ENCODE measurements at places on chromosomes 2 and 18.

GRCh38 chr2:224319750-224320149, 82.2 kb downstream of the FAM124B start:
- DNase-seq, result no peak

DNA sequence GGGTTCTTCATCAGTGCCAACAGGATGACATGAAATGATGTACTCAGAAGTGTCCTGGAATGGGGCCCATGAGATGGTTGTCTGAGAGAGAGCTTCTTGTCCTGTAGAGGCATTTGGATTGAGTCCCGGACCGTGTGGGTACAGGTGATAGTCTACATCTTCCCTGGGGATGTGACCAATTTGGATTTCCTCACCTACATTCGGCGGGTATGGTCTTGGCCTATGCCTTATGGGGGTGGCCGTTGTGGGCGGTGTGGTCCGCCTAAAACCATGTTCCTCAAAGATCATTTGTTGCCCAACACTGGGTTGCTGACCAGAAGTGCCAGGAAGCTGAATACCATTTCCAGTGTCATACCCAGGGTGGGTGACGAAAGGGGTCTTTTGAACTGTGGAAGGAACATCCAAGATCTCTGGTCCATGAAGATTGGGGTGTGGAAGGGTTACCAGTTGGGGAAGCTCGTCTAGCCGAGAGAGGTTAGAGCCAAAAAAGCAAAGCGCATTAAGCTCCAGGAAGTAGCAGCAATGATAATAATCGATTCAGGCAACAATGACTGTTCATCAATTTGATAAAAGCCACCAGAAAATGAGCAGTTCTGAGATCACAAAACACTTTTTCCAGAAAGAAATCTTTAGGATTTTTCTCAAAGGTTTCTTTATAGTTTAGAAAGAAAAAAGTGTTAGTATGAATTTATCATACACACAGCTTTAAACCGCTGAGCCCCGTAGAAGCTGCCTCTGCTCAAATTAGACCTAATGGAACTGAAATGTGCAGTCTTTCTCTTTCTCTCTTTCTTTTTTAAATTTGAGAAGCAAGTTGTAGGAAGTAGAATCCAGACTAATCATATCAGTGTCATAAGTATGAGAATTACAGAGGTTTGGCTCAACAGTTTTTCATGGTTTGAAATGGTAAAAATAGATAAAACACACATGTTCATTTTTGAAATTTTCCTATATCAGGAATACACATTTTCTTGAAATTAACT, 60.3 kb downstream of the ATIC start:
- no peak for DNase-seq

DNA sequence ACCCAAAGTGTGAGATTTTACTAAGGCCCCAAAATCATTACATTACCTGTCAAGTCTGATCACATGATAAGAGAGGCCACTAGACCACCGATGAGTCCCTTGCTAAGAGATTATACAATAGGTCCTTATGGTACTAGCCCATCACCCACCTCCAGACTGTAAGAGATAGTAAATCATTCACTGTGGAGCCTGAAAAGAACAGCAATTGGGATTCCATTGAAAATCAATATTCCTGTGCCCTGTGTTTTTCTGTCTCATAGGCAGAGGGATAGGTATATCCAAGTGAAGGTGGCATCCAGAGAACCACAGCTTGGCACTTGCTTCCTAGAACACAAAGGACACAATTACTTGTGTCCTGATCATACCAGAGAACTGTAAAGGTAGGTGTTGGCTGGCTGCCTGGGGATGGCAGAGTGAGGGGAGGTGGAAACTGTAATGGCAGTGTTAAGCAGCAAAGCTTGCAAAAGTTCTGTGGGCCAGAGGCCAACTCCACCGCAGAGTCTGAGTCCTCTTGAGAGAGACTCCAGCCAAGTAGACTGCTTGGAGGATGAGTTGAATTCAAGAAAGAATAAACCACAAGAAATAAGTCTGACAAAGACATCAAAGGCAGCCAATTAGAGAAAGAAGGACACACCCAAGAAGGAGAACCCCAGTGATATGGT, 102.0 kb upstream of the PIEZO2 start:
- no peak for DNase-seq

GRCh38 chr2:149167941-149168340, 129.4 kb downstream of the LYPD6B start:
- no peak for DNase-seq

DNA sequence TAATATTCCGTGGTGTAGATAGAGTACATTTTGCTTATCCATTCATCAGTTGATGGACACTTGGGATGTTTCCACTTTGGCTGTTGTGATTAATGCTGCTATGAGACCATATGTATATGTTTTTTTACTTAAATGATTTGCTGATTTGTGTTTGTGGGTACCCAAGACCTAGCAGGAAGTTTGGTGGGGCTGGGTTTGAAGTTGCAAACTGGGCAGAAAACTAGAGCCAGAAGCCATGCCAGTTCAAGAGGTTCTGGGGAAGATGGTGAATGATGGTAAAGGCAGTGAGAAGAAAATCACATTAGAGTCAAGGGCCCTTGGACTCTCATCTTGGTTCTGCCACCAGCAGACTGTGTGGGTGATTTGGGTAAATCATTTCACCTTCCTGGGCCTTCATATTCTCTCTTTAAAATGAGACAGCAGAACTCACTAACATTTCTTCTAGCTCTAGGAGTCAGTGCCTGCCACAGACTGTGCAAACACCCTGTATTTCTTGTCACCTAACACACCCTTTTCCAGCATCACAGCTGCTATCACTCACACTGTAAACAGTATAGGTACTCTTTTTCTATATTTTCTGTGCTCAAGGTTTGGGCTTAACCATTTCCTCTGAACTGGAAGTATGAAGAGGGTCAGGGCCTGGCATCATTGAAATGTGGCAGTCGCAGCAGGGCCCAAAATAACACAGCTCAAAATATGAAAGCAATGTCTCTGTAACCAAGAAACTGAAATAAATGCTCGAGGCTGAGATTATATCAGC, 8.4 kb upstream of the CTLA4 start:
- no peak for DNase-seq

DNA sequence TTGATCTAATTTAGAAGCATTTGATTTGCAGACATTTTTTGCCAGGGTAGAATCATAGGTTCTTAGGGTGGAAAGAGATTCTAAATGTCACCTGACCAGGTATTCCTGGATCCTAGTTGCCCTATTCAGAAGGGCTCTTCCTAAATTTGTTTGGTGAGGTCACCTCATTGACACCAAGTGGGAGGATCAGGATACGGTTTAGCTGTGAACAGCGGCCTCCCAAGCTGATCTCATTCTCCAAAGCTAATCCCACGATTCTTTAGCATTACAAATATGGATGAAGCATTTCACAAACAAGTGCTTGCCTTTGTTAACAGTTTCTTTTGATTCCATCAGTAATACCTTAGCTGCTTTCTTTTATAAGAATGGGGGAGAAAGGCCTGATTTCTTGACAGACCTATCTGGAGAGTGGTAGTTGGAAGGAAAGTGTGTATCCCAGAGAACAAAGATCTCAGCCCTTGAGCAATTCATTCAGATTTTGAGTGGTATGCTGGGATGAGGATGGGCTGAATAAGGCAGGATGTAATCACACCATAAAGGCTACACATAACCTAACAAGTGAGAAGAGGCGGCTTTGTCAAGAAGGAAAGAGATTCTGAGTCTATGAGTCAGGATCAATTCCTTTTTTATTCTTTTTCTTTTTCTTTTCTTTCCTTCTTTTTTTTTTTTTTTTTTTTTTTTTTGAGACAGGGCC, 16.6 kb downstream of the KCTD1 start:
- no peak for DNase-seq

DNA sequence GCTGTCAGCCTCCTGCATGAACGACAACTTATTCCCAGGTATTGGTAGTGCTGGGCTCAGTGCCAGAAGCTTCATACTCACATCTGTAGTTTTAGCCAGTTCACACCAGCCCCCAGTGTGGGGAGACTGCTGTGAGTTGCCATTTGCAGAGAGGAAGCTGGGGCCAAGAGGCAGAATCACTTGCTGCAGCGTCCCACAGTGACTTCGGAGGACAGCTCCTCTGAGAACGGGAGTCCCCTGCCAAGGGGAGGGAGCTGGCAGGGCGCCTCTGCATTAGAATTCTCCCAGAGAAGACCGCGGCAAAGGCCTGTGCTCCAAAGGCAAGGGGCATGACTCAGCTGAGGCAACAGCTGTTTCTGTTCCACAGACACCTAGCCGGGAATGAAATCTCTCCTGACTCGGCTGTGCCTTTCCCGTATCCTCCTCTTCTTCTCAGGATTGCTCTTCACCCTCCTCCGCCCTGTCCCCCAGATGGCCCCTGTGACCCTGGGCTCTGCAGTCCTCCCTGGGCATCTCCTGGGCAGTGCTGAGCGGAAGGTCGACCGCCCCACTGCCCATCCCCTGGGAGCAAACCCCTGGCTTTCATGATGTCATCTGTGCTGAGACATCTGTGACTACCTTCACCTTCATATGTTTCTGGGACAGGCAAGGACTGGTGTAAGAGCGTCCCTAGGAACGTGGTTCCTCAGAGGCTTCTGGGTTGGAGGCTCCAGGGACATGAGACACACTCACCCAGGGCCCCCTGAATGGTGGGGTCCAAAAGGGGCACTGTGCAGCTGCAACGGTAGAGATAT, 18.0 kb downstream of the MAL start:
- no peak for DNase-seq

DNA sequence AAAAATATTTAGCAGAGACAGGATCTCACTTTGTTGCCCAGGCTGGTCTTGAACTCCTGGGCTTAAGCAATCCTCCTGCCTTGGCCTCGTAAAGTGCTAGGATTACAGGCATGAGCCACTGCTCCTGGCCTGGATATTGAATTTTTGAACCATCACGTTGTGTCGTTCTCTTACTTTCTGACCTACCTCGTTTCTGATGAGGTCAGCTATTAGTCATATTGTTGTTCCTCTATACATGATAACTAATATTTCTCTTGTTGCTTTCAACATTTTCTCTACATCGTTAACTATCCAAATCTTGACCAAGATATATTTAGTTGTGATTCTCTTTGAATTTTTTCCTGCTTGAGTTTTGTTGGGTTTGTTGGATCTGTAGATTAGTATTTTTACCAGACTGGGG, 541.3 kb upstream of the SOX11 start:
- no peak for DNase-seq

GRCh38 chr2:58064086-58064485, 17.5 kb downstream of the VRK2 start:
- DNase-seq, result no peak

GRCh38 chr2:74571058-74571457, 16.5 kb downstream of the DOK1 start:
- DNase-seq, result no peak

- DNase-seq, result no peak
Measured at GRCh38 chr2:206442833-206443734, at the start of gene ADAM23. Gene ADAM23 (plus strand): TSS chr2:206443532. CDS start chr2:206443867, 335 bp downstream.

DNA sequence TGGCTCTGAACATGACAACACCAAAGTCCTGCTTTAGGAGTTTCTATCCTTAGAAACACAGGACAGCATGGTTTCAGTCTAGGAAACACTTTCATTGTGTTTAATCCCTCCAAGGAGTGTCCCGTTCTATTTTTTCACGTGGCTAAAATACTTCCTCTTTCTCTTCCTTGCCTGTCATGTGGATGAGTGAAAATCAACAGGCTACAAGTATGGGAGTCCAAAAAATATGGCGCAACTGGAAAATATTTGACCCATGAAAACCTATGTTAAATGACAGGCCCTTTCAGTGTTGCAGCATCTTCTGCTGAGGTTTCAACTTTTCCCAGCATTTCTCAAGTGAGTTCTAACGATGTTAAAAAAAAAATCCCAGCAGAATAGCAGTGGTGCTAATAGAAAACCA, 146.3 kb downstream of the LAMA3 start:
- DNase-seq, result no peak

DNA sequence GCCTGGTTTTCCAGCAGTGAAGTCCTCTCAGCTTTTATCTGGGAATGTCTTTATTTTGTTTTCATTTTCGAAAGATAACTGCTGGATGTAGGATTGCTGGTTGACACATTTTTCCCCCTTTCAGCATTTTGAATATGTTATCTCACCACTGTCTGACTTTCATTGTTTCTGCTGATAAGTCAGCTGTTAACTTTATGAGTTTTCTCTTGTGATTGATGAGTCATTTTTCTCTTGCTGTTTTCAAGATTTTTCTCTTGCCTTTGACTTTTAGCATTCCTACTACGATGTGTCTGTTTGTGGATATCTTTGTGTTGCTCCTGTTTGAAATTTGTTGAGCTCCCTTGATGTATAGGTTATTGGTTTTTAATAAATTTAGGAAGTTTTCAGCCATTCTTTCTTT, 85.5 kb downstream of the AGPS start:
- no peak for DNase-seq

DNA sequence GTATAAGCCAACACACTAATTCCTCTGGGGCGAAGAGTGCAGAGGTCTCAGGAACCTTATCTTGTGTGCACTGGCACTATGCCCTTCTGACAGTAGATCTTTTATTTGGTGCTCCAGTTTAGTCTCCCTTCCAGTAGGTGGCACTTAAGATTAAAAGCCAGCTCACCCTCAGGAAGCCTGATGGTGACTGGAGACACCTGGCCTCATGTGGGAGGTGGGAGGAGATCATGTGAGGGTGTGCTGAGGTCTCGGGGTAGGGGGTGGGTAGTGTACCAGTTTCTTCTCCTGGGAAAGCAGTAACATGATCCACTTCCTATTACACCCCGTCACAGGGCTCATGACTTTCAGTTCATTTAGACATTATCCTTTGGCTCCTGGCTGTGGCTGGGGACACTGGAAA, 654.9 kb downstream of the ADCYAP1 start:
- DNase-seq, result no peak

DNA sequence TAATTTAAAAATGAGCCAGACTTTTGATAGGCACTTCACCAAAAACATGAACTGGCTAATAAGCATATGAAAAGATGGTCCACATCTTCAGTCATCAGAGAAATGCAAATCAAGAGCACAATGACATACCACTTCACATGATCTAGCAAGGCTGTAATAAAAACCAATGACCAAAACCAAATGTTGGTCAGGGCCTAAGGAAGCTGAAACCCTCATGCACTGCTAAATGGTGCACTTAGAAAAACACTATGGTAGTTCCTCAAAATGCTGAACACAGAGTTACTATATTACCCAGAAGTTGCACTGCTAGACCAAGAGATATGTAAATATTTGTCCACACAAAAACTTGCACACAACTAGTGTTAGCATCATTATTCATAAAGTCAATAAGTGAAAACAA, 504.9 kb upstream of the SOX11 start:
- DNase-seq, result no peak

GRCh38 chr2:60411295-60411694, 142.2 kb downstream of the BCL11A start:
- no peak for DNase-seq

DNA sequence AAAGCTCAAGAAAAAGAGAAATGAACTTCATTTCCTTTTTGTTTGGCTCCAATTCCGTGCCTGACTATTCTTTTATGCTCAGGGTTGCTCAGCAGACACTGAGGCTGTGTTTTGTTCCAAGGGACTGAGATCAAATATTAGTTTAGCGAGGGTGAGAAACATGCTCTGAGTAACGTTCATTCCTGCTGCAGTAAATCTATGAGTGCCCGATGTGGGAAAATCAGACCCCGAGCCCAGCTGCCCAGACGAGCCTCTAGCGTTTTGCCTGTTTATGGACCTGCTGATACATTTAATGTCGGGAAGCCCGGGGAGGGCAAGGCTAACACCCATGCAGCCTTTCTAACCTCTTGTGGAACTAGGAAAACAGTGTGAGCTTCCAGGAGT, 119.2 kb downstream of the VAPA start:
- no peak for DNase-seq

- DNase-seq, result no peak
Measured at GRCh38 chr2:201950606-201951005, 83.0 kb upstream of the FZD7 start.

- DNase-seq, result no peak
Measured at GRCh38 chr2:101508636-101509035, 33.7 kb upstream of the RFX8 start.
